Putamen (tissue), 1 donor: ENCODE measurements at places on chromosomes 11 and 22.

GRCh38 chr22:48719978-48720661, 1107.6 kb downstream of the BRD1 start:
- no peak for DNase-seq

DNA sequence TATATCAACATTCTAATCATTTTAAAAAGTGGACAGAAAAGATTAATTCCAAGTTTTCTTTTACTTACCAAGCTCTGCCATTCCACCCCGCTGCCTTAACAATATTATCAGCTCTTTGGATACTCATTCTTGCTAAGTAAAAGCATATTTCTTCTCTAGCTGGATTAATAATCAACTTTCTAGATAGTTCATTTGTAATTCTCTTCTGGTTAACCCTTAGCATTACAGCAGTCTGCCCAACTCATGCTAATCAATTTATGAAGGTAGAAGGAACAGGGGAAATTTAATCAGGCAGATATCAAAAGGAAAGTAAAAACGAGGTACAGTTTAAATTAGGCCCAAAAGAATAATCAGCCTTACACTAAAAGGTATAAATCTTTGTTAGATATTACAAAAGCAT, 41.0 kb upstream of the SOX6 start:
- no peak for DNase-seq

DNA sequence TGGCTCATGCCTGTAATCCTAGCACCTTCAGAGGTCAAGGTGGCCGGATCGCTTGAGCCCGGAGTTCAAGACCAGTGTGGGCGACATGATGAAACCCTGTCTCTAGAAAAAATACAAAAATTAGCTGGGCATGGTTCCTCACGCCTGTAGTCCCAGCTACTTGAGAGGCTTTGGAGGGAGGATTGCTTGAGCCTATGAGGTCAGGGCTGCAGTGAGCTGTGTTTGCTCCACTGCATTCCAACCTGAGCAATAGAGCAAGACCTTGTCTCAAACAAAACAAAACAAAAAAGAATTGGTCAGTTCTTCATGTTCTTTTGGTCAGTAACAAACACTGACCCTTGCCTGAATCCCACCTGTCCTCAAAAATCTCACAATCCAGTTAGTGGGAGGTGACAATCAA, 36.7 kb upstream of the VSTM5 start:
- DNase-seq = no peak

- no peak for DNase-seq
Observed at GRCh38 chr11:75400146-75400865, 988 bp downstream of the RPS3 start.

DNA sequence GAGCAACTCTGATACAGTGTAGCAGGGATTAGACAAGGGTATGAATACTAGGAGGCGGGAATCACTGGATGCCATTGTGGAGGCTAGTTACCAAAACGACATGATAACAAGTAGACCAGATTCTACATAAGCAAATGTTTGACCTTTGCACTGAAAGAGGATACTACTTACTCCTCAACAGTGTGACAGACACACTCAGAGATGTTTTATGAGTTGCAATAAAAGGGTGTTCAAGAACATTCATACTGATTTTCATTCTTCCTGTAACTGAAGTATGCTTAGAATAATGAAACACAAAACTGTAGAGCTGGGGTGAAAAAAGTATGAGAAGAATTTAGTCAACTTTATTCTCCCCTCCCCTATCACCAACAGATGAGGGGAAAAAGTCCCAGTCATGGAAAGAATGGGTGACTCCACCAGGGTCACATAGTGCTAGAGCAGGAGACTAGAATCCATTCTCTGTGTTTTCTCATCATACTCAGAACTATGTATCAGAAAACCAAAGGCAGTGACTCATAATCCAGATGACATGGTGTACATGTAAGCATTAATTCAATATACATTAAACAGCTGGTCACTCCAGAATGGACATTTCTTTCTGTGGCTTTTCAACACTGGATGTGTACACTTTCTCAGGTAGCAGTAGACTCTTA, 32.8 kb downstream of the ARHGAP20 start:
- DNase-seq = no peak
